A549 treated with RU486 at 1 μM for 4 hours (cell line): ENCODE measurements at places on chromosomes 7 and 10. TPM values are rescaled to one million over a fixed set of nuclear protein-coding genes. Genes with fewer than 3 reads are reported as not detected.

Gene MKRN1
- 42.4 to 75.4 TPM (median 57.2 TPM) in 5 replicates for total RNA-seq

Gene NANOS1
- total RNA-seq: 2.1 to 3.8 TPM (median 2.8 TPM) in 5 replicates

Gene HTR7
- total RNA-seq: 0.07 to 0.13 TPM (median 0.09 TPM) in 5 replicates

Gene GPAM
- total RNA-seq: 3.8 to 6.9 TPM (median 6.8 TPM) in 5 replicates

Gene MINDY4
- 2.8 to 3.3 TPM (median 3.0 TPM) in 5 replicates for total RNA-seq

Gene BCCIP
- total RNA-seq: 108 to 162 TPM (median 124 TPM) in 5 replicates

Gene MSMB
- total RNA-seq: not detected in 5 replicates

Gene ANK3
- total RNA-seq: 0.35 to 0.77 TPM (median 0.38 TPM) in 5 replicates

Gene PARD3
- total RNA-seq: 72.2 to 95.5 TPM (median 72.9 TPM) in 5 replicates

Gene IKZF1
- not detected in 5 replicates for total RNA-seq

Gene OTUD1
- total RNA-seq: 2.0 to 4.8 TPM (median 4.1 TPM) in 5 replicates

Gene CYTH3
- 19.3 to 23.4 TPM (median 21.0 TPM) in 5 replicates for total RNA-seq

Gene UCMA
- total RNA-seq: not detected in 5 replicates

Gene TPST1
- total RNA-seq: 7.5 to 9.9 TPM (median 8.8 TPM) in 5 replicates

Gene ADAM12
- total RNA-seq: 4.3 to 5.4 TPM (median 4.9 TPM) in 5 replicates

Gene CTAGE8
- 0.12 TPM in 1 of 5 replicates, not detected in the others for total RNA-seq

Gene STN1
- 18.1 to 21.4 TPM (median 18.9 TPM) in 5 replicates for total RNA-seq

Gene HMX3
- 0.12 TPM in 1 of 5 replicates, not detected in the others for total RNA-seq

Gene PHYH
- 29.2 to 34.4 TPM (median 31.8 TPM) in 5 replicates for total RNA-seq

Gene LRRC18
- total RNA-seq: not detected in 5 replicates
